ENCODE measurements at places on chromosomes 2 and 18.

DNA sequence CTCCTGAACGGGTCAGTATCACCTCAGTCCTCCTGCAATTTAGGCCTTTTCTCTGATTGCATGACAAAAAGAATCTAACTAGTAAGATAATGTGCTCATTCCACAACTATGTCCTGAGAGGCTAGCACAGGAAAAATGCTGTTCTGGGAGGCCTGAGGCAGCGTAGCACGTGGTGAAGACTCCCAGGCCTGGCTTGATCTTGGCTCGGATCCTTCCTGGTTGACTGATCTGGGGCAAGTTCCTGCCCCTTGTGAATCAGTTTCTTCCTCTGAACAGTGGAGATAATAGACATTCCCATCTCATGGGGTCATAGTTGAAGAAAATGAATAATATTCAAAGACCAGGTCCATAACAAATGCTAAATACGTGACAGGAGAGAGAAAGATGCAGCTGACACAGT lies 12.3 kb downstream of the FBLN7 start:
- no peak for DNase-seq

DNA sequence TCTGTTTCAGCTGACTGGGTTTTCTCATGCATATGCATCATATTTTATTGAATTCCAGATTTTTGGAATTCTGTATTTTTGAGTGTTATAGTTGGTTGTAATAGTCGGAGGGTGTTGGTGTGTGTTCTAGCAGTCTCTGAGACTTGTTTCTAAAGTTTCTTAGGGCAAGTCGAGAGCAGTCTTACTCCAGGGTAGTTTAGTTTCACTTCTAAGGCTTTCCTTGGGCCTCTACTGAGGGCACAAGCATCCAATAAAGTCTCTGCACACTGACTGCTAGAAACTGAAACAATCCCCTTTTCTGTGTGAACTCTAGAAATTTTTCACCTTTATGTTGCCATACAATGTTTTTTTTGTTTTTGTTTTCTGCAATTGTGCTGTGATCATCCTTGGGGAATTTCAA lies 663.7 kb upstream of the LRATD1 start:
- no peak for DNase-seq

DNA sequence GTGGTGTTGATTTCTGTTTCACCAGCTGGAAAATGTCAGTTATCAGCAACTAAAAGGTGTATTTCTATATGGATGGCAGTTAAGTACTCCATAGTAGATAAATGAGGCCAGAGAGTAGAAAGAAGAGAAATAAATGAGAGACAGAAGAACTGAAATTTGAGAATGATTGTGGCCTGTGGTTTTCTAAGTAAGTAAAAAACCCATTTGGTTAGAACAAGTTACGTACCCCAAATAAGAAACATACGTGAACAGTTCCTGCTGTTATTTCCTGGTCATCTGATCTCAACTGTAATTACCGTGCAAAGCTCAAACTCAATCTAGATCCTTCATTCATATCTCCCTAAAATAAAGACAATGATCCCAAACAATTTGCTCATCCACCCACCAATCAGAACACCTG lies 181.3 kb downstream of the PID1 start:
- DNase-seq = no peak

DNA sequence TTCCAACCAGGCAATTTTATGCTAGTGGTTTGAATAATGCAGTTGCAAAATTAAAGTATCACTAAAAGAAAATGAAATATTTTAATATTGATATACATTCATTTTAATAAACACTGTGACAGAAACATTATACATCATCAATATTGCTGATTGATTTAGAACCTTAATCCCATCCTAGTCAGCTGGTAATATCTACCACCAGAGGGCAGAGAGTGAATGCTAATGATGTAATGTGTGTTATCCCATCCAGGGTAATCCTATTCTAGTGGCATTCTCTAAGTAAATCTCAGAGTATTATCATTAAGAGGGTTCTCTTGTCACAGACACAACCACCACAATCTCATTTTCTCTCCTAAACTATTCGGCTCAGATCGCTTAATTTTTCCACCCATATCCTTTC lies 477.4 kb downstream of the CPS1 start:
- DNase-seq = no peak

DNA sequence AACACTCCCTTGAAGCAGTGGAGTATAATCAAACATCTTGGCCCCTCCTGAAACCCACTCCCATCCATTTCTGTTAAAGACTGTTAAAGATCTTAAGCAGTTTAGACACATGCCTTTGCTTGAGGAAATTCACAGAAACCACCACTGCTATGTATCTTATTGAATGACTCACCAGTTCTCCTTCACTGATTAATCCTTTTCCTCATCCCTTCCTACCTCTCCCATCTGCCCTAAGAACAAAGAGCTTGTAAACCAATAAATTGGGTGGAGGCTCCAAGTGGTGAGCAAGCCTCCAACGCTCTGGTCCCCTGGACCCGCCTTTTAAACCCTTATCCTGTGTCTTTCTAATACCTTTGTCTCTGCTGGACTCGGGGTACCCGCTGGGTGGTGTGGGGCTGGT lies 746.1 kb downstream of the LRP1B start:
- no peak for DNase-seq

GRCh38 chr2:71455741-71456569 lies 2.6 kb downstream of the DYSF start:
- no peak for DNase-seq

- no peak for DNase-seq
These were observed 272.5 kb downstream of the PHLPP1 start for GRCh38 chr18:62987859-62988258.

- DNase-seq = peak; percentile 51
These were observed 18.3 kb downstream of the CDC42EP3 start for GRCh38 chr2:37653093-37653492.

GRCh38 chr18:32469691-32470459 lies 807 bp downstream of the GAREM1 start:
- peak; percentile 8 for DNase-seq

- DNase-seq = no peak
These were observed 58.3 kb upstream of the PXDN start for GRCh38 chr2:1802469-1803216.

DNA sequence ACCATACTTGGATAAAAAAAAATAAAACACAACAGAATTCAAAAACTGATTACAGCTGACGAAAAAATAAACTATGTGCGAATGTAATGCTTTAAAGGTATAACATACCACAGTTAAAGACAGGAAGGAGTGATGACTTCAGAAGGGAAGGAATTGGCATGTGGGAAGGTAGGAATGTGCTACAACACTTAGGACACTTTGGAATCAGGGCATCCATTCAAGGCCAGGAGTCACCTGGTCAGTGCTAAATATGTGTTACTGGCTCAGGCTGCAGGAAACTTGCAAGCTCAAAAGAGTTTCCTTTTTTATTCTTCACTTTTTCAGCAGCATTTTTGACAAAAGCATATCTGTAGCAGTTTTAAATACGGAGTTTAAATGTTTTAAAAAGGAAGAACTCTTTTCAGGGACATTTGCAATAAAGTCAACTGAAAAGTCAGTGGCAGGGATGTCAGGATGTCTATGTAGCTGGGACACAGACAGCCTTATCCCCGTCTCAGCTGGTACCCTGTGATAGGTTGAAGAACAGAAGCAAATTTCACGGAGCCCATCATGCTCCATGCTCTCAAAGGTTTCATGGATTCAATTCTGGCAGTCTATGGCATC lies 138.0 kb upstream of the KLHL14 start:
- no peak for DNase-seq

- DNase-seq = no peak
These were observed 62.7 kb downstream of the LCLAT1 start for GRCh38 chr2:30509716-30510115.

GRCh38 chr2:223647258-223647952 lies 45.2 kb upstream of the SCG2 start:
- DNase-seq = no peak

DNA sequence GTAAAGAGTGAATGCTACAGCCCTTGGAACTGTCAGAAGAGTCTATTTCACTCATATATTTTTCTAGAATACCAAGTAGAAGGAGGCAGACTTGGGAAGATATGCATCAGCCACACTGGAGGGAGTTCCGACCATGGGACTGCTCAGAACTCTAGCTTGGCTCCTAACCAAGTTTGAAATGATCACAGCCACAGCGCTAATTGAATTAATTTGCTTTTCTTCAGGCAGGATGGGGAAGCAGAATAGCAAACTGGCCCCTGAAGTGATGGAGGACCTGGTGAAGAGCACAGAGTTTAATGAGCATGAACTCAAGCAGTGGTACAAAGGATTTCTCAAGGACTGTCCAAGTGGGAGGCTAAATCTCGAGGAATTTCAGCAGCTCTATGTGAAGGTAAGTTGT lies 51.4 kb downstream of the VSNL1 start:
- no peak for DNase-seq

GRCh38 chr18:52636536-52636935 lies 296.5 kb downstream of the DCC start:
- no peak for DNase-seq

GRCh38 chr2:241659150-241659739 lies 21.8 kb downstream of the ATG4B start:
- DNase-seq = no peak

DNA sequence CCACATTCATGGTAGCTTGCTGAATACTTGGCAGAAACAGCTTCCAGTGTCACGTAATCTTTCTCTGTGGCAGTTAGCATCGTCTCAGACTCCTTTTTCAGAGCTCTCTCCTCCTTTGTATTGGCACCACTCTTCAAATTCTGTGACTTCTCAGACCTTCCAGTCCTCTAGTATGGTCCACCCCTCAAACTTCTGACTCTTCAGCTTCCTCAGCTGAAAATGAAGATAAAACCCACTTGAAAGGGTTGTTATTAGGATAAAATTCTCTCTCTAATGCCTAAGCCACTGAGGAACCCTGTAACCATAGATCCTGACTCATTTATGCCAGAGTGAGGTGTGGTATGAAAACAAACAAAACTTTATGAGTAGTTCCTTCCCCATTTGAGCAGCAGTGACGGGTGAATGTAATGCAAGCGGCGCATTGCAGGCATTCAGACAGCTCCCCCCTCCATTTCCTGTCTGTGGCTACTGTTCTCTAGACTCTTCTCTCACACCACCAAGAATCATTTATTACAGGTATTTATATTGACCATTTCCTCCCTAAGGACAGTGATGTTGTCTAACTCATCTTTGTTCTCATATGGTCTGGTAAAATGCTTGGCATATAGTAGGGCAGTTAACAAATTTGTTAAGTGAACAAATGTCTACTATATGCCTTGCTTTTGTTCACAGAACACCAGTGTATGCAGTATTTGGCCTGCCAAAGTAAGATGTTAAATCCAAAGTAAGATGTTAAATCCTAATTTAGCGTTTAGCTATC lies 35.3 kb downstream of the GALNT1 start:
- DNase-seq = peak; percentile 57

DNA sequence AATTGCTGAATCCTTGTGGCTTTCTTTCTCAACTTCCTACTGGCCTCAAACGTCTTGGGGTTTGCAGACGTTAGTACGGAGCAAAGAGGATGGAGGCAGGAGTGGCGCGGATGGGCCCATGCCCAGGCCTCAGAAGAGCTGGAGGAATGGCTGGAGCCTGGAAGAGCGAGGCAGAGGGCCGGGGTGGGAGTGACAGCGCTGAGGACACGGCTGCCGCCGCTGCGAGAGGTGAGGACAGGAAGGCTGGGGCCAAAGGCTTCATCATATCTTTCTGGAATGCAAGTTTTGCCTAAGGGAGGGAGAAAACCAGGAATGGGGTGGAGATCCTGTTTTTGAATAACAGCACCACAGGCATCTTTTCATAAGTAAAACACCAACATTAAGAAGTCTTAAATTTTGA lies 178.5 kb upstream of the SESTD1 start:
- no peak for DNase-seq

GRCh38 chr2:62831729-62832128 lies 126.2 kb downstream of the EHBP1 start:
- no peak for DNase-seq

DNA sequence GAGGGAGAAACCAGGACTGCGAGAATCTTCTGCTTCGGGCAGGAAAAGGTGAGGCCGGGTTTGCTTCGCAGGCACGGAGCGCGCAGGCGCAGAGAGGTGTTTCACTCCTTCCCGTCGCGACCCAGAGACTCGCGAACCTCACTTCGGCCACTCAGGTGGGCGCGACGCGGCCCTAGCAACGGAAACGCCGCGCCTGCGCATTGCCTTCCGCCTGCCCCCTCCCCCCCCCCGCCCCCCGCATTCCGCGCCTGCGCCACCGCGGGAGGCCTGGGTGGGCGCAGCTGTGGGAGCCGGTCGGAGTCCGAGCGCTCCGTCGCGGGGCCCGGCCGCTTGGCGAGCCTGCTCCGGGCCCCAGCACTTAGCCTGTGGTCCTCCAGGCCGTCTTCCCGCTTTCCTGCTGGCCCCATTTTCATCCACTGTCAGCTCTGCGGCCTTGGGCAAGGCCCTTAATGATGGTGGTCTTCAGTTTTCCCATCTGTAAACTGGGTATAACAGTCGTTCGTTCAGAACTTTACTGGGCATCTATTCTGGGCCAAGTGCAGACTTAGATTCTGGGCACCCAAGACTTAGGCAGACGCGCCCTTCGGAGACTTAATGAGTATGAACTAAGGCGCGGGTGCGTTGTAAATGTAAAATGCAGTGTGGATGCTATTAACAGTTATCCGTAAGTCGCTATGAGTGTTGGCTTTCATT lies 62.1 kb upstream of the ACKR3 start:
- peak; percentile 88 for DNase-seq

- no peak for DNase-seq
These were observed 26.8 kb downstream of the SH3RF3 start for GRCh38 chr2:109155553-109156451.

Data from germinal center (tissue), 1 donor.